Thoracic aorta endothelial cell (primary cell): ENCODE measurements at places on chromosomes 2 and 18. TPM values are rescaled to one million over a fixed set of nuclear protein-coding genes. Genes with fewer than 3 reads are reported as not detected.

The ACVR1C gene
- total RNA-seq, result under 0.01 and 0.13 TPM in 2 replicates

The PLCL1 gene
- 9.6 and 9.7 TPM in 2 replicates for total RNA-seq

The RABL2A gene
- 8.0 and 8.8 TPM in 2 replicates for total RNA-seq

The PROM2 gene
- total RNA-seq, result under 0.01 and 0.29 TPM in 2 replicates

The SERPINB5 gene
- not detected in 2 replicates for total RNA-seq
